ENCODE measurements at places on chromosomes 16 and 17.

- no peak for DNase-seq
Measured at GRCh38 chr17:72344613-72345012, 223.8 kb downstream of the SOX9 start.

DNA sequence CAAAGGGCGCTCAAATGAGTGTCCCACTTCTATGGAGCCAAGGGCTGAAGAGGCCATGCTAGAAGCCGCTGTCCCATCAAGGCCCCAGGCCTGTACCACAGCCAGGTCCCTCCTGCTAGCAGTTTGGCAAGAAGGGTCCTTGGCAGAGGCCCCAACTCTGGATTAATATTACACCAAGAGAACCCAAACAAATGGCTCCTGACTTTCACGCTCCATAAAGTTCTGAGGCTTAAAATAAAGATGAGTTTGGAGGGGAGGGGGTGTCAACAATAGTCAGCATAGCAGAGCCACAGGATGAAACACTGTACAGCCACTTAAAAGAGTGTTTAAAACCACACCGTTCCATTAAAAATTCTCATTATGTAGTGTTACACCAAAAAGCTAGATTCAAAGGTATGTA, 30.5 kb downstream of the CUEDC1 start:
- no peak for DNase-seq

DNA sequence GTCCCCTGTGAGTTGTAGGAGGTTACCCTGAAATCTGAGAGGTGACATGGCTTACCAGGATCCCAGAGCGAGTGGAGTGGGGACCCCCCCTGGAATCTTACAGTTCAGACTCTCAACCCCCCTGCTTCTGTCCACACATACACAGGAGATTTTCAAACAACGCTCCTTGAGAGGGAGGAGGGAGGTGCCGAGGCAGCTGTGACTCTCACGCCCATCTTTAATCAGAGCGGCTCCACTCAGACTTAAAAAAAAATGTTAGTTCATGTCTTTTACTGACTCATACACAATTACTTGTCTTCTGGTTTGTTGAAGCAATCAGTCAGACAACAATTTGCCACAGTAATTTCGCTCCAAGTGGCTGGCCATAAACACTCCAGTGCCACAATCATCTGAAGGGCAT, 15.4 kb upstream of the TMEM220 start:
- DNase-seq: no peak

GRCh38 chr17:1533661-1534325, 17.4 kb upstream of the INPP5K start:
- no peak for DNase-seq

- DNase-seq: peak; percentile 77
Measured at GRCh38 chr17:41784207-41784744, 2.2 kb downstream of the JUP start.

- peak; percentile 68 for DNase-seq
Measured at GRCh38 chr16:10616756-10617640, 36.6 kb upstream of the EMP2 start.

- DNase-seq: no peak
Measured at GRCh38 chr17:40841246-40841645, 18.8 kb upstream of the KRT10 start.

- DNase-seq: no peak
Measured at GRCh38 chr16:28826141-28826540, 3.3 kb downstream of the ATXN2L start.

GRCh38 chr17:64022611-64023063, 2.2 kb upstream of the ICAM2 start:
- DNase-seq: no peak

DNA sequence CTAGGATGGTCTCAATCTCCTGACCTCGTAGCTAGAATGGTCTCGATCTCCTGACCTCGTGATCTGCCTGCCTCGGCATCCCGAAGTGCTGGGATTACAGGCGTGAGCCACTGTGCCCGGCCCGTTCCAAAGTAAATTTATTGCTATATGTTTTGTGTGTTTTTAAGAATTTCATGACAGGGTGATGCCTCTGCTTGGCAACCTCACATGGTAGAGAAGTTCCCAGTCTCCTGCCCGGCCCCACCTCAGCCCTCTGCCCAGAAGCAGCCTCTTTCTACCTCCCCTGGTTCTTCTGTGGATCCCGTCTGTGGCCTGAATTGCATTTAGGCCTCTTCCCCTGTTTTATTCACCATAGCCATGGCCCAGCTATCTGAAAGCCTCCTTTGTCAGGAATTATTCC, 55.0 kb downstream of the B9D1 start:
- no peak for DNase-seq

GRCh38 chr16:65660390-65660789, 538.5 kb upstream of the CDH11 start:
- peak; percentile 25 for DNase-seq

DNA sequence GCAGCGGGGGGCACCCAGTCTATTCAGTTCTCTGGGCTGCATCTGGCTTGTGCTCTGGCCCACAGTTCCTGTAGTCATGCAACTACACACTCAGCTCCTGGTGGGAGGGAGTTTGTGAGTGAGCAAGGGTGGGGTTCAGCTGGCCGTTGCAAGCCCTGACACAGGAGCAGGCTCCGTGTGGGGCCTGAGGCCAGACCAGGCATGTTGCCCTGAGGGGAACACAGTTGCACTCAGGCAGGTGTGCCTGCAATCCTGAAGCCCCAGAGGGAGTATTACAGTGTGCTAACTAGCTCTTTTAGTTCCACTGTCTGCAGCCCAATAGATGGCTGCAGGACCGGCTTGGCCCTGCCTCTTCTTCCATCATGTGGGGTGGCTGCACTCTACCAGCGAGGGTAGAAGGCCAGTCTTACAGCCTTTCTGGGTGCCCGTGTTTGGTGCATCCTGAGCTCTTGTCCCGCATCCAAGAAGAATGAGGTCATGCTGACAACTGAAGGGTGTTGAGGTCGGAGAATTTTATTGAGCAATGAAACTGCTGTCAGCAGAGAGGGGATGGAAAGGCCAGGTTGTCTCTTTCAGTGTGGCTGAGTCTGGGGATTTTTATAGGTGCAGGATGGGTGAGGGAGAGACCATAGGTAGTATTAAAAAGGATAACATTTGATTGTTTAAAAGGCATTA, 49.9 kb upstream of the ELAC2 start:
- no peak for DNase-seq

DNA sequence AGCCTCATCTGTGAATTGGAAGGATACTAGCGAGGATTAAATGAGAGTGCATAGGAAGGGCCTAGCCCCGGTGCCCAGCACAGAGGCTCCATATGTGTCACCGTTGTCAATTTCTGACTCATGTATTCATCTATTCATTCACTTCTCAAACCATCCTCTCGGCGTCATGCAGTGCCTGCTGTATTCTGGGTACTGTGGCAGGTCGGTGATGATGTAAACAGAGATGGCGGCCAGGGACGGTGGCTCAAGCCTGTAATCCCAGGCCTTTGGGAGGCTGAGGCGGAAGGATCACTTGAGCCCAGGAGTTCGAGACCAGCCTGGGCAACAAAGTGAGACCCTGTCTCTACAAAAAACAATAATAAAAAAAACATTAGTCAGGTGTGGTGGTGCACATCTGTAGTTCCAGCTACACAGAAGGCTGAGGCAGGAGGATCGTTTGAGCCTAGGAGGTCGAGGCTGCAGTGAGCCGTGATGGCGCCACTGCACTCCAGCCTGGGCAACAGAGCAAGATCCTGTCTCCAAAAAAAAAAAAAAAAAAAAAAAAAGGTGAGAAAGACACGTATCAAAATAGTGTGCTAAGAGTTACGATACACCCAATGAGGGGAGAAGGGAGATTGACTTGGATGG, 4.3 kb upstream of the PPP1R1B start:
- DNase-seq: no peak

DNA sequence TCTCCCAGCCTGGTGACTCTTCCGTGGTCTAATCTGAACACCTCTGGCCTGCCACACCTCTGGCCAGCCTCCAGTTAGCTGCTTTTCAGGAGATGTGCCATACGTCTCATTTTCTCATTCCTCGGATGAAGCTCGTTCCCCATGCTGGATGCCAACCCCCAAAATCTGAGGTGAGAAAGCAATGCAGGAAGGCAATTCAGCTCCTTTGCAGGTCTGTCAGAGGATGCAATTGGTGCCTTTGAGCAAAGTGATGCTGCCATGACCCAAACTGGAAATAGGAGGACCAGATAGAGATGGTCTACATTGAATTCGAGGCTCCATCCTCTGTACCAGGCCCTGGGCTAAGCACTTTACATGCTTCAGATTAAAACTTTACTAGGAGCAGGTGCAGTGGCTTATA, 11.0 kb upstream of the CUEDC1 start:
- no peak for DNase-seq

DNA sequence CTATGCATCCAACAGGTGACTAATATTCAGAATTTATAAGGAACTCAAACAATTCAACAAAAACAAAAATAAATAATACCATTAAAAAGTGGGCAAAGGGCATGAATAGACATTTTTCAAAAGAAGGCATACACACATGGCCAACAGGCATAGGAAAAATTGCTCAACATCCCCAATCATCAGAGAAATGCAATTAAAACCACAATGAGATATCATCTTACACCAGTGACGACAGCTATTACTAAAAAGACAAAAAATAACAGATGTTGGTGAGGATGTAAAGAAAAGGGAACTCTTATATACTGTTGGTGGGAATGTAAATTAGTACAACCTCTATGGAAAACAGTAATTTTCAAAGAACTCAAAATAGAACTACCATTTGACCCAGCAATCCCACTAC, 250.4 kb upstream of the N4BP1 start:
- DNase-seq: no peak
